Activated T-helper 1 cell treated with anti-CD3 and anti-CD28 coated beads, Interleukin-2, amount 50 U/mL, for 16 hours (primary cell): ENCODE measurements at places on chromosomes 2 and 18.

GRCh38 chr18:75916624-75916982, 489.1 kb upstream of the SMIM21 start:
- DNase-seq = no peak

DNA sequence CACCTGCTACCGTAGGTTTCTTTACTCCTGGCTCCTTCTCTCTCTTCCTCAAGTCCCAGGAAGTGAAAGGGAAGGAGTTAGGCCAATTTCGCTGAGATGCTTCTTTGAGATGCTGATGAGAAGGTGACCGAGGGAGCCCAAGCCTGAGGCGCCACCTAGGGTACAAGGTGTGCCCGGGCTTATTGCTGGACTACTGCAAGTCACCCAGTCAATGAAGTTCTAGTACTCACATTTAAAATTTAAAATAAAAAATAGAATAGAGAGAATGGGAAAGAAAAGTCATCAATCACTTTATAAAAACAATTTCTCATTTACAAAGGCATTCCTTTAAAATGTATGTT, 45.3 kb downstream of the ACAA2 start:
- DNase-seq = no peak

- DNase-seq = no peak
Observed at GRCh38 chr18:23049698-23050373, 85.4 kb upstream of the CABLES1 start.

DNA sequence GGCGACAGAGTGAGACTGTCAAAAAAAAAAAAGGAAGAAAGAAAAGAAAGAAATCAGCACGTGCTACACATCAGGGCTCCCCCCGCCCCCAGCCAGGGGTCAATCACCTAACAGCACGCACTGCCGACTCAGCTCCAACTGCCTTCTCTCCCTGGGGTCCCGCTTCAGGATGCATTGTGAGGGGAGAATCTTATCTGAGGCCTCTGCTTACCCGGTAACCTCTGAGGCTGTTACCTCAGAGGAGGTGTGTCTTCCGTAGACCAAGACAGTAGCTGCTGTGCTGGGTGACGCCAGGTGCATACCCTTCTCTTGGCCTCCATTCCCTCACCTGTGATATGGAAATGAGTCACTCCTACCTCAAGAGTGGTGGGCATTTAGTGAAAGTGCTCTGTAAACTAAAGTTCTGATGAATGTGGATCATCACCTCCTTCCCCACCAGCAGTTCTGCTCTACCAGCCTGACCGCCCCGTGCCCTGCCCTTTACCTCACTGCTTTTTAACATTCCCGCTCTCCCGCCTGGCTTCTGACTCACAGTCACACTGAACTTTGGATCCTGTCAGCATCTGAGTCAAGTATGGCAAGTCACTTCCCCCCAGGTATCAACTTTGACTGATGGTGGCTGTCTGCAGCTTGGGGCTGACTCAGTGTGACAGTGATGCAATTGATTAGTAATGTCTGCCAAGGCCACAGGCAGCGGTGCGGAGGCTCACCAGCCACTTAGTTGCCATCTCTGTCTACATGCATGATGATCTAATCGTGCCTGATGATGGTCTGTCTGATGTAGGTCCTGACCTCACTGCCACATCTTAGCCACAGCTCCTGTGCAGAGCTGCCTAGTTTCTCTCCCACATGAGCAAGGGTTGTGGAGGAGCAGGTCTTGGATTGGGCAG, 20.1 kb downstream of the ARID5A start:
- peak; percentile 44 for DNase-seq

DNA sequence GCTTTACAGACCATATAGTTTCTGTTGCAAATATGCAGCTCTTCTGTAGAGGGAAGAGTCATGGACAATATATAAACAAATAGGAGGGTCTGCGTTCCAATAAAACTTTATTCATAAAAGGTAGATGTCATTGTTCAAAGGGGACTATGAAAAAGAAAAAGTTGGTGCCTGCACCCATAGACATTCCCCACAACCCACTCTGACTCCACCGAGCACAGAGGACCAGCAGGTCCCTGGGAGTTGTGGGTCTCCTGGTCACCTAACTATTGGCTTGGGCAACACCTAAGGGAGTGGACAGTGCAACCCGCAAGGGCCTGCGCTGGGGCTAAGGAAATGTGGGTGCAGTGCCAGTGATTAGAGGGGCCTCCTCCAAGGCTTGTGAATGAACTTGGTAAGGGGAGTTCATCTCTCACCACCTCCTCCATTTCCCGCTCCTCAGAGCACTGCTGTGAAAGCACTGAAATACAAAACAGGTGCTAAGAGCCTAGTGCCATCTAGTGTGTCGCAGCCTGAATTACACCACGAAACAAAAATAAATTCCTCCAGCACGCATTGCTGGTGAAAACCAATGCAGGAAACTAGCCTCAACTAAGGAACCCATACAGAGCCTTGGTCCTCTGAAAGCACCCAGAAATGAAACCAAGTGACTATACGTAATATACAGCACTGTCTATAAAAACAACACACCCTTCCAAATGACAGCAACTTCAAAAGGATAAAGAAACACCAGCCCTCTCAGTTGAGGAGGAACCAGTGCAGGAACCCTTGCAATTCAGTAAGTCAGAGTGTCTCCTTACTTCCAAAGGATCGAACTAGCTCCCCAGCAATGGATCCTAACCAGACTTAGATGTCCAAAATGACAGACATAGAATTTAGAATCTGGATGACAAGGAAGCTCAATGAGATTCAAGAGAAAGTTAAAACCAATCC, 166.6 kb downstream of the RNF144A start:
- no peak for DNase-seq

GRCh38 chr2:230798769-230799399, 65.9 kb upstream of the ITM2C start:
- DNase-seq = no peak

- no peak for DNase-seq
Observed at GRCh38 chr2:226738821-226739544, 60.6 kb downstream of the IRS1 start.

DNA sequence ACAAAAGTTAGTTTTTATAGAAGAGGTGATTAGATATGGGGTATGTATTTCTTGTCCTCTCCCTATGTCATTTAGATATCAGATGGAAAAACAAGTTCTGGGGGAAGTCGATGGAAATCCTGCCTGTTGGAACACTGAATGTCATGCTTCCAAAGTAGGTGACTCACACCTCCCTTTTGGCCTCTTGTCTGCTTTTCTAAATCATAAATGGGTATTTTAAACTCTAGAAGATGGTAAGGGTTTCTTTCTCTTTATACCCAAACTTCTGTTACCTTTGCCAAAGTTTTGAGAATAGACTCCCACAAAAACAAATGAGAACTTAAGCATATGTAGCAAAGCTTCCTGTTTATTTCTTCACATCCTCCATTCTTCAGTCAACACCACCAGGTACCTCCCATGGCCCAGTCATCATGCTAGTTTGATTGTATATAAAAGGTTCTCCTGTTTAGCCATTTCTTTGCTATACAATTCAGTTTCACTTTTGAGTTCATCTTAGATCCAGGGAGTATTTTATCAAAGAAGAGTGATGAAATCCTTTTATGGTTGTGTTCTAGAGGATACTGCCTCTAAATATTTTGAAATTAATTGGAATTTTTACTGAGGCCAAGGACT, 63.9 kb downstream of the PRKRA start:
- DNase-seq = no peak

- no peak for DNase-seq
Observed at GRCh38 chr2:157789256-157789655, 86.9 kb downstream of the ACVR1 start.

DNA sequence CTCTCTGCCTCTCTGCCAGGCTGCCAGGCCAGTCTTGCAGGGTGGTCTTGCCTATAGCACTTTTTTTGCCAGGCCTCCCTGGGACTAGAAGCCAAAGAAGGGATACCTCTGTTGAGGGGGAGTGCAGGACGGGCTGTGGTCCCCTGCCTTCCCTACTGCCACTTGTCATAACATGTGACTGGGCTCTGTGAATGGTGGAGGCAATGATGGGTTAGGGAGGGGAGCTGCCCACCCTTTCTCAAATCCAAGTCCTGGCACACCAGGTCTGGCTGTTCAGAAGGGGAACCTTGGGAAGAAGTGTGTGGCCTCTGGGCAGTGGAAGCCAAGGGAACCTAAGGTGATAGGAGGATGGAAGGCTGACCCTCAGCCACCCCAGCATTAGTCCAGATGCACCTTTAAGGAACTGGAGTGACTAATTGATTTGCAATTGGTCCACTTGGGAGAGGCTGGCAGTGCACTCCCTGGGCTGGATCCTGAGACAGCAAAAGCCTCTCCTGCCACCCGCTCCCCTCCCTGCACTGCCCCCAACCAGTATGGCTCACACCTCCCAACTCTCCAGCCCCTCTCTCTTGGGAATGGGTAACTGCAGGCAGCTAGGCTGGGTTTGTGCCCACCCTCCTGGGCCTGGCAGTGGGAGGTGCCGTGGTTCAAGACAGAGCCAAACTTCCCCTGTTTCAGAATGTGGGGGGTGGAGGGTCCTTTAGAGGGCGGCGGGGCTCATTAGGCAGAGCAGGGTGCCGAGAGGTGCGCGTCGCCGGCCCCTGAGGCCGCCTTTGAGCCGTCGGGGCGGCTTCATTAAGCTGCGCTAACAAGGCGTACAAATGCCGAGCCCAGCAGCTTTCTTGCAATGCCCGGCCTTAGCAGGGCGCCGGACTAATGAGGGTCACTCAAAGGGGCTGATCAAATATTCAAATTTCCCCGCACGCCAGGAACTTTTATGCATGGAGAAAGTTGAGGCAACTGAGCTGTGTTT, 4.5 kb upstream of the SIX3 start:
- DNase-seq = no peak
